ENCODE measurements at places on chromosomes 2 and 18.
A peak's percentile ranks its signal among the peaks of the same experiment; 100 is the strongest.

DNA sequence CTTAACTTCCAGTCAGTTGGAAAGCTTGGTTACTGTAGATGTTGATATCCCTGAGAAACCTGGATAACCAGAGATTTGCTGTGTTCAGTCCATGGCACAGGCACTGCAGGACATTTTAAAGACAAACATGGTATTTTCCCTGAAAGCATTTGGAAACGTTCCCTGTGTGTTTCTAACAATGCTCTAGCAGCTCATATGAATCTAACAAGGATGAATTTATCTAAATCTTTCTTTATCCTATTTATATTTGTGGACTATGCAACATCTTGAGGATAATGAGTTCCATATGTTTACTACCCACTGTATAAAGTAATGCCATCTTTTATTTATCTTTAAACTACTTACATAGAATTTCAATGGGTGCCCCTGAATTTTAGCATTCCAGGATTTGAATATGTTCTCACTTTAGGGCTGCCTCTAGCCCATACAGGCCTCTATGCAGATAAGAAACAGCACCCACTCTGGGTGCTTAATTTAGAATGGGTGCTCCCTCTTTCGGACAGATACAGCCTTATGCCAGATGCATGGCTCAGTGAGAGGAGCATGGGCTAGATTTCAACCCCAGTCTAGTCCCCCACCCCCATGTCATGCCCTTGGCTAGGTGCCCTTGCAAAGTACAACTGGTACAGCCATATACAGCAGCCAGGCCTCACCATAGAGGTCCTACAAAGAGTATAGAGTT, 50.6 kb upstream of the NEMP2 start:
- DNase-seq, result no peak

DNA sequence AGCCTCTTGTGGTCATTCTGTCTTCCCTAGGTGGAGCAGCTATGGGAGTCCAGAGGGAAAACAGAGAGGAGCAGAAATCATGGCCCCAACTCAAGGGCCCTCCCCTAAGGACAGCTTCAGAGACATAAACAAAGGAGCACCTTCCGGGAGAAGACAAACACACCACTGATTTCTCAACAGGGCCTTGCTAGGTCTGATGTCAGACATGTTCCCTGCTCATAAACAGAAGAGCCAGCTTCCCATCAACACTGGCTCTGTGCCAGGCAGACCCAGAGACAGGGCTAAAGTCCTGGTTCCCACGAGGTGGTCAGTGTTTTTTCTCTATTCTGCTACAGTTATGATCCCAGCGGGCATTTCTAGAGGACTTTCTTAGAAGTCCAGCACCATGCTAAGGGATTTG, 19.3 kb downstream of the CXCR2 start:
- DNase-seq, result no peak

DNA sequence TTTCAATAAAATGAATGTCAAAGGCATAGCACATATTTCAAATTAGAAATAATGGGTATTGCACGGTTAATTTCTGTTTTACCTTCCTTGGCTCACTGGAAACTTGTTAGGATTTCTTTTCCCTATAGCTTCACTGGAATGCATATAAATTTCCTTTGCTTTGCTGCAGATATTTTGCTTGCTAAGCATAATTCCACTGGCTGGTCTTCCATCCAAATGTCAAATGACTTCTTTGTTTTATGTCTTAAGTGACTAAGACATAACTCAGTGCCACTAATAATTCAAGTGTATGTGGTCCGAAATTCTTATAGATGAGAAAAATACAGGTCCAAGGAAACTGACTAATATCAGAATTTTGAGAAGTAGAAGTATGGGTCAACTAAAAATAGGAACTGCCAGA, 182.8 kb upstream of the PGAP1 start:
- DNase-seq, result no peak

DNA sequence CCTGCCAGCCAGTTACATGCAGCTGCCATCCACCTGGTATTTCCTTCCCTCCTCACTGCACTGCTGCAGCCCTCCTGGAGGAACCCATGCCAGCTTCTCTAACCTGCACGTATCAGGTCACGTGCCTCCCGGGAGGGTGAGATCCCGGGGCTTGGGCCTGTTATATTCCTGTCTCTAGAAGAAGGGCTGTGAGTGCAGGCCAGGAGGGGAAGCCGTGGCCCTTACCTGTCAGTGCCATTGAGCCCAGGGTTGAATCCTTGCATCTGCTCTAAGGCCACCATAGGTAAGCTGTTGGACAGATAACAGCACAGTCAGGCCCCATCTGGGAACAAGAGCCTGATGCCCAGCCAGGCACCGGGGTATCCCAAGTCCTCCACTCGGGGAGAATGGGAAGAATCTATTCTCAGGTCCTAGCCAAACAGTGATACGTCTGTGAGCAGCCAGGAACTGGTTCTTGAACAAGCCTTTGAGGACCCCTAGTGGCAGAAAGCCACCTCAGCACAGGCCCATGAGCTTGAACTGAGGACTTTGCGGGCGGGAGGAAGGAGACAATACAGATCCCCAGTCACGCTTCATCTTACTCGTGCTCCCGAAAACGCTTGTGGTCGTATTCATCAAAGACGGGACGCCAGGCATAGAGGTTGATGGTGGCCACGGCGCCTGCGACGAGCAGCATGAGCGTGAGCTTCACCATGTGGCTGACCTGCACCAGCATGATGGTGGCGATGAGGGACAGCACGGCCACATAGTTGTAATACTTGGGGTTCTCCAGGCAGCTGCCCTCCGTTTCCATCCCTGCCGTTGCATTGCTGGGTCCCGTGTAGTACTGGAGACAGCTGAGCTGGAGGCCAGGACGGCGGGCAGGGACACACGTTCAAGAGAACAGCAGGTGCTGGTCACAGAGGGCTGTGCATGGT, 34.4 kb downstream of the CENPO start:
- peak; percentile 74 for DNase-seq

- no peak for DNase-seq
These were observed 485.3 kb downstream of the TGIF1 start for GRCh38 chr18:3935305-3935704.

- no peak for DNase-seq
These were observed 54.7 kb upstream of the SP5 start for GRCh38 chr2:170660409-170660808.

- no peak for DNase-seq
These were observed 53.5 kb downstream of the COLEC12 start for GRCh38 chr18:446941-447560.

DNA sequence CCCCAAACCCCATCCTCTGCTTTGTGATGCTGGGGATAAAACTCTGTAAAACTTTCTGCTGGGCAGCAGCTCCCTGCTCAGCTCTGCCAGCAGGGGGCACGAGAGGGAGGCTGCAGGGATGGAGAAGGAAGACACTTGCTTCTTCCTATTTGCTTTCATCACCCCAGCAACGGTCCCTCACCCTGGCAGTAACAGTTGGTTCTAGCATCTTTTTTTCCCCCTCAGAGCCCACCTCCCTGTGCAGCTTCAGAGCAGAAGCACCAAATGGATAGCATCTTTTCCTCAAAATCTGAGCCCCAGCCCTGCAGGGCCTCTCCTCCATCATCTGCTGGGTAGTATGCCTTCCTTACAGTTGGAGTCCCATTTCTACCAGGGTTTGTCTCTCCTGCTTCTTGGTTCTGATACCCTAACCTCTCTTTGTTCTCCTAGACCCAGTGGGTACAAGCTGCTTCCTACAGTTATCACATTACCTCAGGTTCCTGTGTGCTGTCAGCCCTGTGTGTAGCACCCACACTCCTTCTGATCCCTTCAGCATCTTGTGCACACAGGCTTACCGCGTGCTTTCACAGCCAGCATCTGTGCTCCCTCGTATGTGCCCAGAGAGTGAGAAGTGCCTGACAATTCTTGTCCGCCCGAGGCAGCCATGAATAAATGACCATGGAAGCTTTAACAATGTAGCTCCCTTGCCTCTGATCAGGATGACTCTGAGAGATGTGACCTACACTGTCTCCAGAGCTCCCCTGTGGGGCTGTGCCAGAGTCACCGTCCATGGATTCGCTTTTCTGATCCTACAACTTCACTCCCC, 14.5 kb downstream of the CKAP2L start:
- DNase-seq, result peak; percentile 89

GRCh38 chr2:151678849-151679248, 55.4 kb downstream of the NEB start:
- no peak for DNase-seq

GRCh38 chr2:127219171-127220070, 678 bp downstream of the CYP27C1 start:
- DNase-seq, result no peak
